ENCODE measurements at places on chromosomes 6 and 20. TPM values are rescaled to one million over a fixed set of nuclear protein-coding genes. Genes with fewer than 3 reads are reported as not detected.

GRCh38 chr6:17839513-17840223, 132.9 kb upstream of the NUP153 start:
- DNase-seq = no peak

DNA sequence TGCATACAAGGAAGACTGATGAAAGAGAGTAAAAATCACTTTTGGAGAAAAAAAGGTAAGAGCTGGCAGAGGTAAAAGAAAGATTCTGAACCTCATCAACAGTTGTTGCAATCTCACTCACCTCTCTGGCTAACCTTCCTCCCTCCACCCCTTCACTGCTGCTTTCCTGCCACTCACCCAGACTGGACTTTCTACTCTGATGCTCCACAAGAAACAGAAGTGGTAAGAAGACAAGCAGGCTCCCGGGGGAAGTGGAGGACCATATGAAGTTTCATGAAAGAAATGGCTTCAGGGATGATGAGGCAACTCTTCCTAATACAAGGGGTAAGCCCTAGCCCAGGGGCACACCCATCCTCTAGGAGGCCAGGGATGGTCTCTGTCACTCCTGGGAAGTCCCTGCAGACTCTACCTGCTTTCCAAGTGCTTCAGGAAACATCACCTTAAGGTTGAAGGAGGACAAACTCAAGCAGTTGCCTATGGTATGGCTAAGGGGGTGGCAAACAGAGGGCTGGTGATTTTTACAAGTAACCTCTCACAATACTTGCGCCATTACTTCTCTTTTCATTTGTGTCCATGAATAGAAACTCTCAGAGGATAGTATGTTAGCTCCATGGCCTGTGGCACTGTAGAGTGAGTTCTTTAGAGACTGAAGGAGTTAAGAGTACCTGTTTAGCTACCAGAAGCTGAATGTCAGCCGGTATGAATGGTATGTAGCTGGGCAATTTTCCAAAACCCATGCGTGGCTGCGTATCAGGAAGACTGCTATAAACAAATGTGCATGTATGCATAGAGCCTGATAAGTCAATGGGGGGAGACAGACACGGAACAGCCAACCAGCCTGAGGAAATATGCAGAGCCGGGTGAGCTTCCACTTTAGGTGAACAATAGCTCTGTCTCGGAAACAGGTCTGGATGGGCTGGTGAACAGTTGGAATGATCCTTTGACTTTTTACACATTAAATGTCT, 112.0 kb downstream of the BACH2 start:
- no peak for DNase-seq

DNA sequence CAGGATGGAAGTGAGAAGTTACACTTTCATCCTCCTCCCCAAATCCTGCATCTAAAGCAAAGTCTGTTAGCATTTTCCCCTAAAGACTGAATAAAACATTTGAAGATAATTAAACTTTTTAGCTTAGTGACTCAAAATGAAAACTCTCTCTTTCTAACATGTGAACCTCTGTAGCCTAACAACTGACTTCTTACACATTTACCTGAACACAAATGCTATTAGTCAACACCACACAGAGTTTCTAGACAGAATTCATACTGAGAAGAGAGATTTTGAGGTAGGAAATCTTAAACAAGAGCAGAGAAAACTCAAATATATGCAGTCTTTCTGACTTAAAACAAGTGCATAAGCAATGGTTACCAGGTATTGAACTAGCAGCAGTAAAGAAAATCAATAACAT, 149.9 kb upstream of the SMLR1 start:
- no peak for DNase-seq

- DNase-seq = no peak
These were observed at the start of gene GPR6 for GRCh38 chr6:109978174-109979032. Gene GPR6, plus strand, starts transcription at chr6:109978311. Its CDS starts 802 bp downstream, at chr6:109979113.

- no peak for DNase-seq
These were observed 5.6 kb upstream of the PLCG1 start for GRCh38 chr20:41131594-41132387.

DNA sequence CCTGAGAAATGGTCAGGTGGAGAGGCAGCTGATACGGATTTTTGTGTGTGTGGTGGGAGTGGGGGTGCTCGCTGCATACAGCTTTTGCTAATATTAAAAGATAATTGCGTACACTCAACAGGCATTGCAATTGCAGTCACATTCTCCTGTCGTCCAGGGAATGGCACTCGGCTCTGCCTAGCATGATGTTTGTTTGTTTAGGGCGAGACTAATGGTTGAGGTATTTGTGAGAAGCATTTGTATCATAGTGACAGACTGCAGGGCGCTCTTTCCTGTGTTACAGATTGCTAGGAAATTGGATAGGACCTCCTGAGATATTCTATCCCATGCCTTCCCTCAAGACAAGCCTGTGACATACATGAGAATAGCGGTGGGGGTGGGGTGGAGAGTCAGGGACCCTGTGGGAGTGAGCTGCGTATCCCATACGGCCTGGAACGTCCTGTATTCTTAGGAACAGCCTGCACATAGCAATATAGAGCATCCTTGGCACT, 207.4 kb downstream of the SOX4 start:
- no peak for DNase-seq

DNA sequence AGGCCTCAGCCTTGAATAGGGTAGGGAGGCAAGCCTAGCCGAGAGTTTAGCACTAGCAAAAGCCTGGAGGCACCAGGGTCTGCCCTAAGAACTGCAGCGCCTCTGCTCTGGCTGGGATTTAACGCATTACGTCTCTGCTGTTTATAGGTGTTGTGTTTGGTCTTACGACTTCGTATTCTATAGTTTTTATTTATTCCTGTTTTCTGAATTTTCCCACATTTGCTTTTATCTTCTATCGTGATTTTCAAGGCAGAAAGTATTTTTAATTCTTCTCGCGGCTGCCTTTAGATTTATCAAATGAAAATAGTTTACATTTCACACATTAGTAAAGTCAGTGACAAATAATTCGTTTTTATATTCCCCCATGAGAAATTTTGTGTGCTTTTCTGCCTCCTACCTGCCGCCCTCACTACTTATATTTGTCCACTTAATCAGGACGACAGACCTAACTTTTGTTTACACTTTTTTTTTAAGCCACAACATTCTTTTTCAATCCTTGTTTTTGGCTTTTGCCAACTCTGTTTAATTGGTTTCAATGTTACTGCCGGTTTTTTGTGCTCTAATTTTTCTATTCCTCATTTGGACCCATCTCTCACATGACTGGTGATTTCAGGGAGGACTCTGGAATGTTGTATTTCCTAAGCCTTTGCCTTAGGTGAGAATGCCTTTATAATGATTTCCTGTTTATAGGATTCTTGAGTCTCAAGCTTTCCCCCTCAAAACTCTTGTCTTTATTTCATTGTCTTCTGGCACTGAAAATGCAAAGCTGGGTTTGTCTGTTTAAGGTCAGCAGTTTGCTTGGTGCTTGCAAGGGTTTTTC, 1.3 kb upstream of the LZTS3 start:
- DNase-seq = no peak

The LST1 gene
- 0.49 TPM for total RNA-seq

The IPCEF1 gene
- total RNA-seq = 1.8 TPM

The SIRPB2 gene
- 2.3 TPM for total RNA-seq

All from esophagus squamous epithelium (tissue), 5 donors.